MG63 (cell line): ENCODE measurements at places on chromosomes 16 and 17. TPM values are rescaled to one million over a fixed set of nuclear protein-coding genes. Genes with fewer than 3 reads are reported as not detected.

DNA sequence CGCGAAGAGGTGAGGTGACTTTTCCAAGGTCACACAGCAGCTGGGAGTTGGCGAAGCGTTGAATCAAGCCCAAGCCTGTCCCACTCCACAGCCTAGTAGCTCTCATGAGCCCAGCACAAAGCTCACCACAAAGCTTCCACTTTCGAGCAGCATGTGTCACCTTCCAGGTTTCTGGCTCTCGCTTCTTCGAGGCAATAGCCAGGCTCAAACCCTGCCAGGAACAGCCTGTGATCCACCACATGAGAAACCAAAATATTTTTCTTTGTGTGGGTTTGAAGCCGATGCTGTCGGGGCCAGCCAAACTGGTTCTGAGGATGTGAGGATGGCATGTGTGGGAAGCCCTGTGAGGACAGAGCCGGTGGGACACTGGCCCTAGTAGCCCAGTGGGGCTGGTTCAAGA lies 68.1 kb downstream of the COG7 start:
- peak; percentile 27 for DNase-seq

- no peak for DNase-seq
Measured at GRCh38 chr17:54307351-54307750, 484.6 kb downstream of the KIF2B start.

The TBC1D3L gene
- 1.9 TPM in 1 of 2 replicates, not detected in the other for total RNA-seq

GRCh38 chr17:32491371-32492263 lies 4.8 kb downstream of the CDK5R1 start:
- DNase-seq, result no peak

GRCh38 chr17:75006653-75007052 lies 5.8 kb upstream of the MRPL58 start:
- DNase-seq, result no peak

The ZNF629 gene
- 10.3 and 13.6 TPM in 2 replicates for total RNA-seq

DNA sequence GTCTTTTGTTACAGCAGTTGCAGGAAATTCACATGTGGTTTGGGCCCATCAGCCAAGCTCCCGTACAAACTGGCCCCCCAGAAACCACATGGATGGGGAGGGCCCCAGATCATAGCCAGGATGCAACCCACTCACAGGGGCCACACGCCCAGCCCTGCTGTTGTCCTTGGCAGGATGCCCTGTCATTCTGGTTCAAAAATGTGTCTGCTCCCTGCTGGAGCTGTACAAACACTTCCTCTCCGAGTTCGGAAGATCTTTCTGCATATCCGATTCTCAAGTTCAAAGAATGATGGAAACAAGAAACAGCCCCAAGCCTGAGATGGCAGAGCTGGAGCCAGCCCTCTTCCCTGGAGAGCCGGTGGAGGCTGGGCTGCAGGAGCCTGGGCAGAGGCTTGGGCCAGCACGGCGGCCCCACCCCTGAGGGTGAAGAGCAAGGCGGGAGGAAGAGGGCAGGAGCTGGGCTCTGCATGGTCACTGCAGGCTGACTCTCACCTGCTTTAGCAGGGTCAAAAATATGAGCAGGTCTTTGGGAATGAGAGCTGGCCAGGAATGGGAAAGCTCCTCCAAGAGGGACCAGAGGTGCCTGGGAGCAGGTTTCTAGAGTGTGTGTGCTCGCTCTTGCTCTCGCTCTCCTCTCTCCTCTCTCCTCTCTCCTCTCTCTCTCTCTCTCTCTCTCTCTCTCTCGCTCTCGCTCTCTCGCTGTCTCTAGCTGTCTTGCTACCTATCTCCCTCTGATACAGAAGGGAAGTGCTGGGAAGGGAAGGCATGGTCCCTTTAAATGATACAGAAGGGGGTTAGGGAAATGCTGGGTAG lies 34.7 kb upstream of the ENPP7 start:
- DNase-seq, result peak; percentile 35

The KRTAP9-9 gene
- total RNA-seq, result not detected in 2 replicates

The CSH2 gene
- not detected in 2 replicates for total RNA-seq
